Omental fat pad (tissue), 4 donors: ENCODE measurements at places on chromosomes 4 and X.

- no peak for DNase-seq
These were observed 66.1 kb downstream of the NR3C2 start for GRCh38 chr4:148376151-148376550.

- no peak for DNase-seq
These were observed 4.6 kb upstream of the PKD2 start for GRCh38 chr4:88002786-88003185.

DNA sequence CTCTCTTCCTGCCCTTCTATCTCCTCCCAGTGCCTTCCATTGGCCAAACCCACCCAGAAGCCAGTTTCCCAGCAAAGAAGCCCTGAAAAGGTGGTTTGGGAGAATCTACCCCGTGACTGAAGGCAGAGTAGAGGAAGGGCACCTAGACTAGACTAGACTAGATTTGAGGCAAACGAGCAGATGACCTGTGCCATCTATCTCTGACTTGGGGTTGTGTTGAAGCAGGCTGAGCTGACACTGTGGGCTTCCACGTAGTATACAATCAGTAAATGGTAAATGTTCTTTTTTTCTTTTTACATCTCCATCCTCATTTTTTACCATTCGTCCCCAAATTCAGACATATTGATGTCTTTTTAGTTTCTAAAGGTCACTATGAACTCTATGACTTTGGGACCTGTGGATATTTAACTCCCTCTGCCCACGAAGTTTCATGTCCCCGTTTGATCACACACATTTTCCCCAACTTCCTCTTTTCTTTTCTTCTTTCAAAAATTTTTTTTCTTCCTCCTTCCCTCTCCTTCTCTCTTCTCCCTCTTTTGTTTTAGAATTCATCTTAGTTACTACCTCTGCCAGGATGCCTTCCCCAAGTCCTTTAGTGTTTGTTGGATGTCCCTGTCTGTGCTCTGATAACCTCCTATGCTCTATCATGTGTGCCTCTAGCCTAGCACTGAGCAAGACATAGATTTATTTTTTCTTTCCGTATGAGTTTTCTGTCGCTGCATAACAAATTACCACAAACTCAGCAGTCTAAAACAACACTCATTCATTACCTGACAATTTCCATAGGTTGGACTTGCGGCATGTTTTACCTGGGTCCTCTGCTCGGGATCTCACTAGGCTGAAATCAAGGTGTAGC is 6.2 kb upstream of the AFF1 start:
- DNase-seq = no peak

- no peak for DNase-seq
These were observed 19.9 kb upstream of the IGSF1 start for GRCh38 chrX:131308980-131309379.

DNA sequence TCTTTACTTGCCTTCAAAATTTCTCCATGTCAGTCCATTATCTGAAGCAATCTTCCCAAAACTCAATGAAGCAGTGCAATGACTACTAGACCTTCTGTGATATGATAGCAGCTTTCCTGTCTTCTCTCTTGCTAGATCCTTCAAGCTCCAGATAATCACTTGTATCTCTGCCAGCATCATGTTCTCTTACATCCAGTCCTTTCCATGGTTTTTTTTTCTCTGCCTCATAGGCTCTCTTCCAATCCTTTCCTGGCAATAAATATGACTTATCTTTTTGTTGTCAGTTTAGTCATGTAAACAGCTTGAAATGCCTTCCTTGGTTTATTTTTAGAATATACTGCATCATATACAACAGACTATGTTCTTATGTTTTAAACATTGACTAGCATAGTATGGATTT is 193.5 kb downstream of the CFAP299 start:
- no peak for DNase-seq

GRCh38 chr4:159188646-159189045 is 85.8 kb downstream of the RAPGEF2 start:
- DNase-seq = no peak

GRCh38 chr4:150411520-150411919 is 170.4 kb upstream of the MAB21L2 start:
- DNase-seq = no peak

DNA sequence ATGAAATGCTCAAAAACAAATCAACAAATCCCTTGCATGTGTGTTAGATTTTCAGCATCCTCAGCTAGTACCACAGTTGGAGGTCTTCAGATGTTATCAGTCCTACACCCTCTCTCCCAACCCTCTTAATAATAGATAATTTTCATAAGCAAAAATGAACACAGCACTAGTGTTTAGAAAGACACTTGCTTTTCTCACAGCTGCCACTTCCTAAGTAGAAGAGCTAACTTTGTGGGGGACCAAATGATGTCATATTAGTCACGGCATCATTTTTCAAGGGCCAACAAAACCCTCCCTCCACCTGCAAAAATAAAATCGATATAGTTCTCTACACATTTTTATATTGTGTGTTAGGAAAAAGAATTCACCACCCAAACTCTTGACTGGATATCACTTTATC is 163.5 kb upstream of the GYPA start:
- no peak for DNase-seq

DNA sequence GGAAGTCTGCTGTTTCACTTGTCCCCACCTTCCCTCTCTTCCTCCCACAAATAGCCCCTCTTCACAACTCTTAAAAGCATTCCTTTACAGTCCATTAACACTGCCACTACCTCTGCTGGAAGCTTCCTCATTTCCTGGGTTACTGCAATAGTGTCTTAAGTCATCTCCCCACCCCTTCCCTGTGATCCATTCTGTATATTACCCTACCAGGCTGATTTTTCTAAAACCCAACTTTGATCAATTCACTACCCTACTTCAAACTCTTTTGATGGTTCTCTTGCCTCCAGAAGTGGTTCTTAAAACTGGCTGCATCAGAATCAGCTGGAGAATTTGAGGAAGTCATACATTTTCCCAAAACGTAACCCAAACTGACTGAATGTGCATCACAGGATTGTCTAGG is 8.8 kb upstream of the XIAP start:
- DNase-seq = no peak

GRCh38 chr4:78379040-78379439 is 172.5 kb upstream of the ANXA3 start:
- no peak for DNase-seq

DNA sequence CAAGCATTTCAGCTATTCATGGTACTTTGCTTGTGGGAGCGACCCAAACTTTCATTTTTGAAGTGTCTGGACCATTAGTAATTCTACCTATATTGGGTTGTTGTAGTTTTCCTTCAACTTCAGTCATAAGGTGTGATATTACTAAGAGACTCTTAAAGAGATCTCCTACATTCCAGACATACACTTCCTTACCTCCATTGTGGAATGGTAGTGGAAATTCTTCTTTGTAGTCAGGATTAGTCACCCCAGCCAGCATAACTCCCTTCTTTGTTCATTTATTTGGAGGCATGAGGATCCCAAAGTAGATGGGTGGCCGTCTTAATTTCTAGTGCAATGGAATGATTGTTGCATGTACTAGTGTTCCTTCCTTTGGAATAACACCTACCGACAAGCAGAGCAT is 991.4 kb downstream of the ARAP2 start:
- DNase-seq = no peak

DNA sequence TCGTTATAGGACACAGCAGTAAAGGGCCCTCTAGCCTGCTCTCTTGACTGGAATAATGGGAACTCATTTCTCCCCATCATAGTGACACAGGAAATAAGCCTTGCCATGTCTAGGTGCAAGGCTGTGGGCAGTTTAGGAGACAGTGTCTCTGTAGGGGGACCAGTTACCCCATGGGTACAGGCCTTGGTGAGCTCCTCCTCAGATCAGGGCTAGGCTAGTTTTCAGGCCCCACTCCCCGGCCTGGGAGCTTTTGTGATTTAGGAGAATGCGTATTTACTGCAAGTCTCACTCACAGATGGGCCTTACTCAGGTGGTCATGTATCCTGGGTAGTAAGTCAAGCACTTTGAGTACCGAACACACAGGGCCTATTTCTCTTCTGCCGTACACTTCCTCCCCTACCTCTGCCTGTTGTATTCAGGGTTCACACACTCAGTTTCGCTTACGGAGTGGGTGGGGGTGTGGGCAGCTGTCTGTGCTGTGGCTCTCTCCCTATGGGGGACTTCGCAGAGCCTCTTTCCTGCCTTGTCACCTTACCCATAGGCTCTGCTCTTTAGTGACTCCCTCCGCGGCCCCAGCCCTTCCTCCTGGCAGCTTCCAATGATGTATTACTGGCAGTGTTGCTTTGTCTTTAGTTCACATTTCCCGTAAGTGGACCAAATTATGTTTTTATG is 34.2 kb downstream of the FAM193A start:
- no peak for DNase-seq

DNA sequence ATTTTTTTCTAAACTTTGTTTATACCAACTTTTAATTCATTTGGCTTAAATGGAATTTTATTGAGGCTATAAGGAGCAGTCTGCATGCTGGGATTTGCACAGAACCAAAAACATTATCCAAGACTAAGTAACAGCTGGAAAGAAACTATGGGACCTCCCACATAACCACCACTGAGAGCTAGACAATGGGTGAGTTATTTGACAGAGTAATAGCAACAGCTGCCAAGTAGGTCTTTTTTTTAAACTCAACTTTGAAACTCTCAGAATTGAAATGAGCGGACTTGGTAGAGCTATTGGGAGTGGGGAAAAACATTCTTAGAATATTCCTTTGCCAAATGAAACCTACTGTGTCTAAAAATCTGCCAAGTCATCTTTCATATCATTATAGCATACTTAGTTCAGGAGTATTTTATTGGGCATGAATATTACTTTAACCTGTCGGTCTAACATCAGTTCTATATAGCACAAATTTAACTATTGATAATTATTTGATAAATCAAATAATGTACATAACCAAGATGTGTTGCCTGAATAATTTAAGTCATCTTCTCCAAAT is 1428.0 kb downstream of the PCDH7 start:
- DNase-seq = no peak

DNA sequence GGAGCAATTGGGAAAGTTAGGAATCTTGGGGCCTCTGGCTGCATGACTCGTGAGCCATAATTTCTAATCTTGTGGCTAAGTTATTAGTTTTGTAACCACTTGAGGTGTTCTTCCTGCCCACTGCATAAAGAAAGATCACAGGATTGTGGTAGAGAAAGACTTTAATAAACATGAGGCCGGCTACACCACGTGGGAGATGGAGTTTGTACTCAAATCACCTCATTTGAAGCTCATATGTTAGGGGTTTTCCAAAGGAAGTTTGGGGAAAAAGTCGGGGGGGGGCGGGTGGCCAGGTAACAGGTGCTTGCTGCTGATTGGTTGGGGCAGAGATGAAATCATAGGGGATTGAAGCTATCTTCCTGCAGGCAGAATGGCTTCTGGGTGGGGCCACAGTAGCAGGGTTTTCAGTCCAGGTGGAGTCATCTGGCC is 287.8 kb downstream of the ZNF674 start:
- no peak for DNase-seq

GRCh38 chr4:158622251-158622650 is 49.4 kb downstream of the C4orf46 start:
- DNase-seq = no peak

DNA sequence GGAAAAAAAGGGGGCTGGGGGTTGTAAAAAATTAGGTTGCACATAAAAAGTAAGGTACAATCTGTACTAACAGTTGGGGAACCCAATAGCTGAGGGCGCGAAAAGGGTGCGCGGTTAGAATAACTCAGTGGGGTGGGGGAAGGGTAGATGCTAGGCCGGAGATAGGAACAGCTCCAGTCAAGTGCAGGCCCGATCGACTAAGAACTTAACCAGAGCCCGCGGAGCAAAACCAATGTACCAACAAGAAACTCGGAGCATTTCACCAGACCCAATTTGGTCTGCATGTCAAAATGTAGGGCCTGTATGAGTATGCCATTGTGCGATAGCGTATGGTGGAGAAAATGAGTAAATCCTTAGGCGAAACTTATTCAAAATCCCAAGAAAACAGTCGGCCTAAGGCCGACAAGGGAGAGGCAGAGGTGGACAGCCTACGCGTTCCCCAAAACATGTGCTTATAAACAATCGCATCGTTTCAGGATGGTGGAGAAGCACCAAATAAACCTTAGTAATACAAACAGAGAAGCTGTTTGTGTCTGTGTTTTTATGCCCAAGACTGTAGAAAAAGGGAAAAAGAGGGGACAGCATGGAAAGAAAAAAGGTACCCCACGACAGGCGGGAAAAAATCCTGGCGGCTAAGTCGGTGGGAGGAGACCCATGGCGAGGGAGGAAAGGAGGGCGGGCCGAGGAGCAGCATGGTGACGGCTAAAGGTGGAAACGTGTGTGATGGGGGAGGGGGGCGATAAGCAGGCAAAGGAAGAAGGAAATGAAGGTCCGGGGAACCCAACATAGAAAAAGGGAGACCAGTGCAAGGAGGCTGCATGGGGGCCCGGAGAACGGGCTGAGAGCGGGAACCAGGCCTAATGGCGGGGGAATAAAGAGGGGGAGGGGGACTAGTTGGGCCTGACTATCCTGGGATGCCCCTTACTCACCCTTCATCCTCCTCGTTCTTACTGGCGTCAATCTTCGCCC is 990 bp downstream of the HNRNPD start:
- peak; percentile 68 for DNase-seq

DNA sequence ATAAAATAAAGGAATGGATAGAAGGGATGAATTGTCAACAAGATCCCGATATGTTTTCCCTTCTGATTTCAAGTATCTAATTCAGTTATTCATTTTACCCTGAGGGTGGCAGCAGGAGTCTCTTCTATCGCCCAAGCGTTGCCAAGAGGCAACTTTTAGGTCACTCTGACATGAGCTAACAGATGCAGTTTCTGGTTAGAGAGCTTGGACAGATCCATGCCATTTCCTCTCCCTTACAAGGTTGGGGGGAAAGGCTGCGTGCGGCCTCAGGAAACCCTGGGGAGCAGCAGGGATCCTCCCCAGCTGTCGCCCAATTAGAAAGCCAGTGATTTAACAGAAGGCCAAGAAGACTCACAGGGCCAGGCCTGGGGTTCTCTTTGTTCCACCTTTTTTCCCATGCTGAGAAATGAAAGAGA is 35.3 kb upstream of the WAS start:
- no peak for DNase-seq

GRCh38 chr4:170106900-170107299 is 17.1 kb upstream of the AADAT start:
- DNase-seq = no peak

GRCh38 chr4:145380123-145380522 is 101.5 kb upstream of the SMAD1 start:
- DNase-seq = no peak

DNA sequence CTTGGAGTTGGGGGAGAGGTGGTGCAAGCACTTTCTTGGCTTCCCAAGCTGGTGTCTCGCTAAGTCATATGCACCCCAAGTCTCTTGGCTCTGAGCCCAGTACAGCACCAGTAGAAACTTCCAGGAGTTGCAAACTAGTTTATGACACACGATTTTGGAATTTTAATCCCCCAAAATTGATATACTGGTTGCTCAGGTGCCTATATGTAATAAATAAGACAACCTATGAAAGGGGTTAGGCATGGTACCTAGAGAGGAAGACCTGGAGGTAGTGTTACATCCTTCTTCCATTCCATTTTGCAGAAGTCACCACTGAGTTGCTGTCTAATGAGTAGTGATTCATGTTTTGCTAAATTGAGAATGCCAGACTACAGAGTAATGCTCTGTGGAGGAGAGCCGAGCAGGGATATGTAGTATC is 4.3 kb upstream of the SLC4A4 start:
- DNase-seq = no peak

GRCh38 chrX:129525896-129526295 is 2.6 kb upstream of the SMARCA1 start:
- no peak for DNase-seq
